Peyer's patch (tissue), 4 donors: ENCODE measurements at places on chromosomes 7 and 10. TPM values are rescaled to one million over a fixed set of nuclear protein-coding genes. Genes with fewer than 3 reads are reported as not detected.

The NPVF gene
- total RNA-seq, result not detected

DNA sequence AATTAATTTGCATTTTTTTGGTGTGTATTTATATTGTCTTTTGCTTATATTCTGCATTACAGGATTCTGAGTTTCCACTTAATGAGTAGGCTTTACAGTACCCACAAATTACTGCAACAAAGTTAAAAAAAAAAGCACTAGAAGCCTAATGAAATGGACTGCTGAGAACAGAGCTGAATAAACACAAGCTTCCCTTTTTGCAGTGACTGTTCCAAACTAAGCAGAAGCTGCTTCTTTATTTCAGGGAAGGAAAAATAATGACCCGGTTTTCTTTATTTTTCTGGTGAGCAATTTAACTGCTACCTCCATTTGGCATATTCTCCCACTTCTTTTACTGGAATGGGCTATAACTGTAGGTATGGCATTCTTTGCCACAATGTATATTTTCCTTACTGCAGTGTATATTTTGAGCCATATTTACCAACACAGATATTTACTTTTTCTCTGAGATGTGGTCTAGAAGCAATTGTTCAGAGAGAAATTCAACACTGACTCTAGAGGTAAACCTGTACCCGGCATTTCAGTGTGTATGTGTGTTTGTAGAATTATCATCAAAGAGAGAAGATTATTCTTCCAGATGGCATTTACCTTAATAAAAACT is 56.9 kb downstream of the HDAC9 start:
- no peaks in the 10 kb centered on the region for H3K36me3 ChIP-seq
- DNase-seq, result no peak
- H3K27me3 ChIP-seq, result no peaks in the 10 kb centered on the region
- H3K4me1 ChIP-seq, result no peaks in the 10 kb centered on the region
- no peak overlapping the region for H3K27ac ChIP-seq

DNA sequence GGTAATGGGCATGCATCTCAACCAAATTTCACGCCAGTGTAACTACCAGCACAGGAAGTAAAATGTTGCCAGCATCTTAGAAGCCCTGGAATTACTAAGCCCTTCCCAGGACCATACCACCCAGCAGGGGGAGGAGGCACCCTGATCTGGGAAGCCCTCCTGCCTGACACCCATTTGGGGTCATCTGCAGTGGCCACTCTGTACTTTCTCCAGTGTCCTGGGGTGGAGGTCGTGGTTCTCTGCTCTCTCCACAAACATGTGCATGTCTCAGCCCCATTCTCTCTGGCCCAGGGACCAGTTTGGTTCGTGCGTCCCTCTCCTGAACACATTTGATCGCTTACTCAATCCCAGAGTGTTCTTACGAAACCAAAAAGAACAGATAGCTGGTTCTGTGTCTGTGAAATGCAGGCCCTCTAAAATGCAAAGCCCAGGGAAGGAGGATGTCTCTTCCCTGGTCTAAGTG is 9.4 kb upstream of the LRRC27 start:
- no peaks in the 10 kb centered on the region for H3K36me3 ChIP-seq
- H3K27me3 ChIP-seq, result no peaks in the 10 kb centered on the region
- no peak for DNase-seq
- H3K4me1 ChIP-seq, result no peaks in the 10 kb centered on the region

The AP4M1 gene
- total RNA-seq, result 119 TPM

DNA sequence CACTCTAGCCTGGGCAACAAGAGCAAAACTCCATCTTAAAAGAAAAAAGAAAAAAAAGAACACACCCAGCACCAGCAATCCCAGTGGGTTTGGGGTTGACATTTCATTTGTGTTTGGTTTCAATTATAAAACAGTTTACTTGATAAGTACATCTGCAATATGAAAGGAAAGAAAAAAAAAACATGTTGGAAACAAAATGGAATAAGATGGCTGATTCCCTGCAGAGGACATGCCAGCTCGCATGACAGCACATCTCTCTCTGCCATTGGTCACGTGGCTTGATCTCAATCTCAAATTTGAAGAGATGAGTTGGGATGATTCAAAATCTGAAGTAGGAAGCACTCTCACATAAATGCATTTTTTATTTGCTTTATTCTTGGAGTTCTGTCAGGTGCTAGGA is 28.0 kb downstream of the MYOF start:
- no peaks in the 10 kb centered on the region for H3K4me1 ChIP-seq
- no peak overlapping the region for H3K27ac ChIP-seq
- DNase-seq, result no peak
- no peaks in the 10 kb centered on the region for H3K36me3 ChIP-seq

- no peak overlapping the region for H3K4me3 ChIP-seq
- H3K27ac ChIP-seq, result no peak overlapping the region
- H3K27me3 ChIP-seq, result no peaks in the 10 kb centered on the region
- H3K4me1 ChIP-seq, result no peaks in the 10 kb centered on the region
These were observed 64.9 kb downstream of the STEAP1B start for GRCh38 chr7:22435105-22435504.

DNA sequence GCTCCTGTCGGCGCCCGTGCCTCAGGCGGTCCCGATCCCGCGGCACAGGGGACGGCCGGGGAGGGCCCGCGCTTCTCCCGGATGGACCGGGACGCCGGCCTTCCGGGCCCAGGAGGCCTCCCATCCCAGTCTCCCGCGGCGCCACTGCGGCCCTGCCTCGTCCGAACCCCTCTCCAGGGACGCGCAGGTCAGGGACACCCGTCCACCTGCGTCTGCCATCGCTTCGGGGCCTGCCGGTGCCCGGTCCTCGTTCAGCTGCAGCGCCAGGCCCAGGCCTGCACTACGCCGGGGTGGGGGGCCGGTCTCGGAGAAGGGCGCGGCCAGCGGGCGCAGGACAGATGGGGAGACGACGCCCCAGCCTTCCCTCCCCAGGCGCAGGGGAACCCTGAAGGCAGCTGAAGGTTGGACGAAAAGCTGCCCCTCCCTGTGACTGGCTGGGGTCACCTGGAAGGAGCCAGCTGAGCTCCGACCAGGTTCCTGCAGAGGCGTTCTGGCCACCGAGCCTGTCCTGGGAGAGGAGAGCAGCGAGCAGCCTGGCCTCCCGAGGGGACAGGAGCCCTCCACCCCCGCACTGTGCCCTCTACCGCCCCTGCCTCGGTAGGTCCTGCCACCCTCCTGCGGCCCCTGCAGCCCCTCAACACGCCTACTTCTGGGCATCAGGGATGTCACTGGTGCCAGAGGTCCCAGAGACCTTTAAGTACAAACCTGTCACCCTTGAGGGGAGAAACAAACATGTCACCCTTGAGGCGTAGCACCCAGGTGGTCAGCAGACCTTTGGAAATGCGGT is 84.3 kb downstream of the LANCL2 start:
- DNase-seq, result no peak
- no peak overlapping the region for H3K27ac ChIP-seq
- no peaks in the 10 kb centered on the region for H3K27me3 ChIP-seq
- H3K4me3 ChIP-seq, result no peak overlapping the region
- H3K4me1 ChIP-seq, result no peaks in the 10 kb centered on the region
- H3K36me3 ChIP-seq, result no peaks in the 10 kb centered on the region

GRCh38 chr10:84826704-84827103 is 498.3 kb downstream of the CCSER2 start:
- H3K27ac ChIP-seq, result no peak overlapping the region
- H3K27me3 ChIP-seq, result no peaks in the 10 kb centered on the region
- H3K4me1 ChIP-seq, result no peaks in the 10 kb centered on the region
- no peaks in the 10 kb centered on the region for H3K36me3 ChIP-seq

- H3K4me1 ChIP-seq, result no peaks in the 10 kb centered on the region
- no peak for DNase-seq
- H3K36me3 ChIP-seq, result no peaks in the 10 kb centered on the region
- H3K27ac ChIP-seq, result no peak overlapping the region
- no peaks in the 10 kb centered on the region for H3K27me3 ChIP-seq
These were observed 313.6 kb upstream of the PODXL start for GRCh38 chr7:131869986-131870385.

GRCh38 chr7:51016546-51016945 is 233.8 kb upstream of the GRB10 start:
- no peaks in the 10 kb centered on the region for H3K36me3 ChIP-seq
- H3K4me1 ChIP-seq, result no peaks in the 10 kb centered on the region
- H3K27me3 ChIP-seq, result no peaks in the 10 kb centered on the region
- H3K27ac ChIP-seq, result no peak overlapping the region

- no peaks in the 10 kb centered on the region for H3K4me1 ChIP-seq
- H3K36me3 ChIP-seq, result no peaks in the 10 kb centered on the region
- H3K4me3 ChIP-seq, result no peak overlapping the region
- no peak for DNase-seq
- H3K27me3 ChIP-seq, result no peaks in the 10 kb centered on the region
- no peak overlapping the region for H3K27ac ChIP-seq
These were observed 81.5 kb downstream of the CCNY start for GRCh38 chr10:35417795-35418194.

DNA sequence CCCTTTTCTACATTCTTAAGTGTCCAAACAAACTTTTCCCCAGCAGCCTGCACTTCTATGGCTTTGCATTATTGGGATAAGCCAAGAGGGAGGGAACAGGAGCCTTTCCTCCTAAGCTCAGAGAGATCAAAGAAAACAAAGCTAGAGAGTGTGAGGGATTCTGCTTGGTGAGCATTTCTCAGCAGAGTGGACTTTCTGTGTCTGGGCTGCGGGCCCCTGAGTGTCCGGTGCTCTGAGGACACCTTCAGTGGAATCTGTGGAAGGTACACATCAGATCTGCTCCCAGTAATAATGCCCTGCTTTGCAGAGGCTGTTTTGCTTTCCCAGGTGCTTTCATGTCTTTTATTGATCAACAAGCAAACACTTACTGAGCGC is 50.2 kb downstream of the KCNMA1 start:
- DNase-seq, result no peak
- peak overlapping the region; percentile 69 for H3K27ac ChIP-seq
- no peaks in the 10 kb centered on the region for H3K4me1 ChIP-seq
- H3K36me3 ChIP-seq, result no peaks in the 10 kb centered on the region

GRCh38 chr7:156783864-156784263 is 109.1 kb downstream of the LMBR1 start:
- no peaks in the 10 kb centered on the region for H3K27me3 ChIP-seq
- H3K36me3 ChIP-seq, result no peaks in the 10 kb centered on the region
- no peak overlapping the region for H3K4me3 ChIP-seq
- H3K4me1 ChIP-seq, result no peaks in the 10 kb centered on the region
- DNase-seq, result no peak

DNA sequence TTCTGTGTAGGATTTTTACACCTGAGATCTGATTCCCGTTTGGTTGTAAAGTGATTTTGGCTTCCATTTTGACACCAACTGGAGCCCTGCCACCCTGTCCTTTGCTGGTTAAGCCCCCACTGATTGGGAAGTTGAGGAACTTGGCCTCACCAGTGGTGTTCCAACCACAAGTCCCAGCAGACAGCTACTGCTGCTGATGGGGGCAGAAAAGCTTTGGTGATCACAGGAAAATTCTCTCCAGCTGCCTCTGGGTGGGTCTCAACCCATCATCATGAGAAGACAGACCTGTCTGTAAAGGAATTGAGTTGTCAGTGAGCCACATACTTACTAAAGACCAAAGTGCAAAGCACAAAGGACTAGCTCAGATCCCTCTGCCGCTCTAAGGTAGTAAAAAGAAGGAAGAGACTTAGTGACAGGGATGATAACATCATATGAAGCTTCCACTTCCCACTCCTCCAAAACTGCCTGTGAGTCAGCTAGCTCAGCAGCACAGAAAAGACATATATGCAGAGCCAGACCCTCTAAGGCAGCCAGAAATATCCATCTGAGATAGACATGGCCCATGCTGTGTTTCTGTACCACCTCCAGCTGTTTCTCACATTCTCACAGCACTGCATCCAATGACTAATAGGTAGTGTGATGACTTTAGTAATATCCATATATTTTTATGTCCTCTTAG is 22.4 kb upstream of the LRRC17 start:
- H3K4me1 ChIP-seq, result no peaks in the 10 kb centered on the region
- DNase-seq, result no peak
- H3K36me3 ChIP-seq, result no peaks in the 10 kb centered on the region
- H3K4me3 ChIP-seq, result no peak overlapping the region
- H3K27me3 ChIP-seq, result no peaks in the 10 kb centered on the region

DNA sequence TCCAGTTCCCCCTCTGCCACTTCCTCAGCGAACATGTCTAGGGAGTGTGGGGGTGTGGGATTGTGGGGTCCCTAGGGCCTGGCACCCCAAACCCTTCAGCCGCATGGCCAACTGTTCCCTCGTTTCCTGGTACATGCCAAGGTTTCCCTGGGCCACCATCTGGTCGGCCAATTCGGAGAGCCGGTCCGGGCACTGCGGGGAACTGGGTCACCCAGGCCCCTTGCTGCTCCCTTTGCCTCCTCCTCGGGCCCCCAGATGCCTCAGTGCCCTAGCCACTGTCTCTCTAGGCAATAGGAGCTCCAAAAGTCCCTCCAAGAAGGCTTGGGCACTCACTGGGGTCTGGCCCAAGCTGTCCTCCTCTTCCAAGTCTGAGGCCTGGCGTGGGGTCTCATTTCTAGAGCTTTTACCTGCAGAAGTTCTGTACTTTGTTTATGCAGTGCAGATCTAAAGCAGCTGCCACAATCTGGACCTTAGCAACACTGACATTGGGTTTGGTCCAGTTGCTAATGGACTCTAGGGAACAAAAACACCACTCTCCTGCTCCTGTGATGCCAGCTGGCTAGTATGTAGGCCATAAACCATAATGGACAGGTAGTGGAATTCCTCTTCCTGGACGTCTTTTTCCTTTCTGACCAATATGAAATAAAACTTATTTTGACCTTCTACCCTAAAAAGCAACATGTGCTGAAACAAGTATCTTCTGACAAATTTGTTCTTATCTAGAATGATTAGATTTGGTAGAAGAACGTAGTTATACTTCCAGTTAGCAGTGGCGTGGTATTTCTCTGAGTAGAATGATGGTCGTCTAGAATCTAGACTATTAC is 172.9 kb downstream of the LRRC4 start:
- H3K4me1 ChIP-seq, result no peaks in the 10 kb centered on the region
- no peak for DNase-seq
- no peak overlapping the region for H3K4me3 ChIP-seq
- no peaks in the 10 kb centered on the region for H3K27me3 ChIP-seq
- H3K36me3 ChIP-seq, result no peaks in the 10 kb centered on the region

- no peaks in the 10 kb centered on the region for H3K4me1 ChIP-seq
- no peak overlapping the region for H3K4me3 ChIP-seq
- no peaks in the 10 kb centered on the region for H3K27me3 ChIP-seq
- H3K36me3 ChIP-seq, result no peaks in the 10 kb centered on the region
- no peak overlapping the region for H3K27ac ChIP-seq
These were observed 67.4 kb downstream of the PDGFA start for GRCh38 chr7:452226-452751.

The TRPV5 gene
- not detected for total RNA-seq

GRCh38 chr10:128096486-128097199 is 29.6 kb downstream of the MKI67 start:
- no peaks in the 10 kb centered on the region for H3K36me3 ChIP-seq
- no peak for DNase-seq
- H3K27me3 ChIP-seq, result no peaks in the 10 kb centered on the region
- H3K4me1 ChIP-seq, result no peaks in the 10 kb centered on the region

- H3K27ac ChIP-seq, result peak overlapping the region; percentile 18
- no peaks in the 10 kb centered on the region for H3K27me3 ChIP-seq
- peaks cover 3% of the 10 kb centered on the region for H3K4me1 ChIP-seq
- no peak for DNase-seq
- H3K36me3 ChIP-seq, result peaks cover 39% of the 10 kb centered on the region
- H3K4me3 ChIP-seq, result no peak overlapping the region
These were observed 24.1 kb downstream of the PDSS1 start for GRCh38 chr10:26721561-26721960.

- H3K4me3 ChIP-seq, result no peak overlapping the region
- H3K27me3 ChIP-seq, result no peaks in the 10 kb centered on the region
- no peaks in the 10 kb centered on the region for H3K4me1 ChIP-seq
- DNase-seq, result peak; percentile 19
These were observed 206.9 kb downstream of the EBF3 start for GRCh38 chr10:129756912-129757901.
